Omental fat pad (tissue), 4 donors: ENCODE measurements at places on chromosomes 3 and 15. TPM values are rescaled to one million over a fixed set of nuclear protein-coding genes. Genes with fewer than 3 reads are reported as not detected.

DNA sequence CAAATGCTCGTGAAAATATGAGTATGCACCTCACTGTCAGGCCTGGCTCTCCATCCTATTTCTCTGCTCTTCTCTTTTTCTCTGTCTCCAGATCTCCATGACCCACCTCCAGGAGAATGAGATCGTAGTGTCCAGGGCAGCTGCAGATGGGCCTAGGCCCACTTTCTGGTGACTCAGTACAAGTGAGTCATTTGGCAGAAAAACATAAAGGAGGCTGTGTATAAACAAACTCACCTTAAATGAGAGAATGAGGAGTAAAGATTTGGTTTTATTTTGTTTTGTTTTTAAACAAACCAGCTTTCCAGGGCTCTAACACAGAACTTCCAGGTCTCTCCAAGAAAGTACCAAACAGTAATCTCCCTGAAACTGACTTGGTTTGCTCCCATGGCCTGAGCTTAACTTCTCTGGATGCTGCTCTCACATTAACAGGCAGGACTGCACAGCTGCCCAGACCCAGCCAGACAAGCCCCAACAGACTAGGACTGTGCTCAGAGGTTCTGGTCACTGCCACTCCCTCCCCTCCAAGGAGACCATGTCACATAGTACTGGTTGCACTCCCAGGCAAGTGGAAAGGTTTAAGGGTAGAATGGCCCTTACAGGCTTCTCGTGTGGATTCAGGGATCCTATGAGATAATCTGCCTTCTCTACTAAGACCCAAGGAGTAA, 1.5 kb upstream of the HEG1 start:
- DNase-seq: no peak

DNA sequence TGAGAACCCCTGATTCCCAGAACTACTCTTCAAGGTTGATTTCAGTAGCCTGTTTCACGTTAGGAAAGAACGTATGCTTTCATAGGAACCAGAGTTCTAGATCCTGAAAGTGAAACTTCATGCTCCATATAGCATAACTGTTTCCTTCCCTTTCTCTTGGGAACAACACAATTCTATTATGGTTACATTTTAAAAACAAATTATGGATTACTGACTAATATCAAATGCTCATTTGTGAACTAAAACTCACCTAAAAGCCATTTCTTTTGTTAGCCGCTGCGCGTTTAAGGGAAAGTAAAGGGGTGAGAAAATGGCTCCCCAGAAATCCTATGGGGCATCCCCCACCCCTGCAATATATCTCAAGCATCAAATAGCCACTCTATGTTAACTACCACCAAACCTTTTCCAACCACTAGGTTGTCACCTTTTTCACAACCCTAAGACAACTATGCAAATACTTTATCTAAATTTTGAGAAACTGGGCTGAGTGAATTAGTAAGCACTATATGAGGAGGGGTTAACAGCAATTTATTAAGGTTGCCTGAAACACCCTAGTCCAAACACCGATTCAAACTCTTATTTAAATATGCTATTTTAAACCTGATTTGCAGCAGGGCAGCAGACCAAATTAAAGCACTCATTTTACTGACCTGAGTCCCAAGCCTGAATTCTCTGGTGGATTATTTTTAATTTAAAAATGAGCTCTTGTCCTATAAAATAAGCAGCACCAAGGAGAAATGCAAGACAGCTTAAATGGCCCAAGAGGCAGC, 2.4 kb downstream of the SIAH2 start:
- no peak for DNase-seq

DNA sequence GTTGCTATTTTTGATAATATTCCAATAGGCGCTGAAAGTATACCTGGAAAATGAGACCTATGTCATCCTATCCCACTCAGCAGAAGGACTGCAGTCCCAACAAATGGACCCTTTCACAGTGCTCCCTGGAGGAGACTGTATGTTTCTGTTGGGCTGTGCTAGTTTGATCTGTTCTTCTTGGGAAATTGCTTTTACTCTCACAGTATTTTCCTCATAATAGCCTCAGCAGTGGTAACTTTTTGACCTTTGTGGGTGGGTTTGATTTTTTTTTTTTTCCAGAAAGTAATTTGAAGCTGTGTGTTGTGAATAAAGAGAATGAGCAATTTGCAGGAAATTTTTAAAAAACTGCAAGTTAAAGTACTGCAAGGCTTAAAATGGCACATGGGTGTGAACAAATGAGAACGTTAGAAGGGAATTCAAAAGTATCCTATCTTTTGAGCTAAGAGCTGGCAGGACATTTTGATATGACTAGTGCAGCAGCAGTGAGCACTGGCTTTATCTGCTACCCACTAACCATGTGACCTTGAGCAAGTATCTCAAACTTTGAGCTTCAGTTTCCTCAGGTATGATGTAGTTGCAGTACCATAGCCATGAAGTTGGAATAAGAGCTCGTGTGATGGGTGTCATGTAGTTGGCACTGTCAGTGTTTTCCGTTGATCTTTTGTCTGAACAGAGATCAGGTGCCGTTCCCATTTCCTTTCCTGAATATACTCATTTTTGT, 118.4 kb downstream of the ATG7 start:
- no peak for DNase-seq

DNA sequence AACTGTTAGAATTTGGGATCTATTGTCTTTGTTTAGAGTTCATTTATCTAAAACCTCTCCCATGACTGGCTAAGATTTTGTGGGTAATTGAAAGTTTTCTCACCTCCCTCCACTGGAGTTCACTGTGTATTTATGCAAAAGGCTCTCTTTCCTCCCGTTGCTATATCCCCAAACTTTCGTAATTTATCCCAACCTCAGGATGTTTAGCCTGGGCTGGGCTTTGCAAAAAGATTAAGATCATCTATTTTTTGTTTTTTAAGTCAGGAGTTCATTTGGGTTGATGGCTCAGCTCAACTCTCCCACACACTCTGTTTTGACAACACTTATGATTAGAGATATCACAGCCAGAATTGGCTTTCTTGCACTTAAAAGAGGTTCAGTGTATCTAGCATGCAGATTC, 27.0 kb downstream of the SUCNR1 start:
- DNase-seq: no peak

DNA sequence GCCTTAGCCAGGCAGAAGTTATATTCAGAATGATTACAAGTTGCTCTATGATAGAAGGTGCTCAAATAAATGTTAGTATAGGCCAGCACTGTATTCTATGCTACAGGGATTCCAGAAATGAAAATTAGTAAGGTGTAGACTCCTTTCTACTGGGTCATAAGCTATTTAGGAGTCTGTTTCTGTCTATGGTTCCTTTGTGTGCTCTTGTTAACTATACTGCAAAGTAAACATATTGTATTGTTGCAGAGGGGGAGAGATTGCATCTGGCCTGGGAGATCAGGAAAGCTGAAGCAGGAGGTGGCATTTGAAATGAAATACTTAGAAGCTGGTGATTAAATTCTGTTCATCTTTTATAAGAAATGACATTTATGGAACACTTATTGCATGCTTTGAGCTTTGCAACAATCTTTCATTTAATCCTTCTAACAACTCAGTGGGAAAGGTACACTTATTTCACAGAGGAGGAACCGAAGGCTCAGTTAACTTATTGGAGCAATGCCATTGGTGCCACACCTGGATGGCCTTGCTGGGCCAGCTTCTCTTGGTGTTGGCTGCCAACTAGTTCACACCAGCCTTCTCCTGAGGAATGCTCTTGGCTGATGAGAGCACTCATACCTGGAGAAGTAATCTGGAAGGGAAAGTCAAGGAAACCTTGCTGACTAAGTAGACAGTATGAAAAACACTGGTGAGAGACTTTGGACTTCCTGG, 39.1 kb downstream of the ABHD5 start:
- DNase-seq: no peak

GRCh38 chr15:65421360-65422215, 1.2 kb downstream of the IGDCC4 start:
- DNase-seq: no peak

- no peak for DNase-seq
Measured at GRCh38 chr3:117798221-117798620, 1088.6 kb downstream of the TUSC7 start.

- no peak for DNase-seq
Measured at GRCh38 chr3:49509028-49509561, 39.0 kb downstream of the DAG1 start.

DNA sequence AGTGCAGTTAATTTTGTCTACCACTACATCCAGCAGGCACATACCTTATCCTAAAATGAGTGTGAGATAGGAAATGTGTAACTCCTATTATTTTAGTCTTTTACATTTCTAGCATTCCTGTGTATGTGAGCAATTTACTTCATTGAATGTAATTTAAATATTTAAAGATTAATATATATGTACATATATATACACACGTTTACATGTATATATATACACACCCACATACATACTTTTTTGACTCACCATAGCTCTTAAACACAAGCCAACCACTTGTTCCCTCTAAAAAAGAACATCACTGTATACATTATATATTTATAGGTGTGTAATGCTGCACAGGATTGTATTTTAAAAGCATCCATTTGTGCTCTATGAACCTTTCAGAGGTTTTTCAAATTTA, 425.6 kb upstream of the NECTIN3 start:
- no peak for DNase-seq

DNA sequence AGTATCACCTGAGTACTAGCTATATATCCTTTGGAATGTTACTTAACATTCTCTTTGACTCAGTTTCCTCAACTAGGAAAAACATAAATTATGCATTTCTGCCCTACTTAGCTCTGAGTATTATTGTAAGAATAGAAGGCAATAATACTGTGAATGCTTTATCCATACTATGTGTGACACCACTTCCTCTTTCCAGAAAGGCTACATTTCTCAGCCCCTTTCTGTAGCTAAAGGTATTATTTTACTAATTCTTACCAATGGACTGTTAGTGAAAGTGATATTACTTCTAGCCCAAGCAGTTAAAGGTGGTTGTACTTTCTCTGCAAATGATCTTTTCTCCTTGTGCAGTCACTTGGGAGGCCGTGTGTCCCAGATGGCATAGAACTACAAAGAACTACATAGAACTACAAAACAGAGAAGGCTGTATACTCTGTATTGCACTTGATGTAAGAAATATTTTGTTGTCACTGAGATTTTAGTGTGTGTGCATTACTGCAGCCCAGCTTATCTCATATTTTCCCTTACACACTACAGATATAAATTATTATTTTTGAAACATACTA, 35.1 kb downstream of the MYH15 start:
- DNase-seq: no peak

DNA sequence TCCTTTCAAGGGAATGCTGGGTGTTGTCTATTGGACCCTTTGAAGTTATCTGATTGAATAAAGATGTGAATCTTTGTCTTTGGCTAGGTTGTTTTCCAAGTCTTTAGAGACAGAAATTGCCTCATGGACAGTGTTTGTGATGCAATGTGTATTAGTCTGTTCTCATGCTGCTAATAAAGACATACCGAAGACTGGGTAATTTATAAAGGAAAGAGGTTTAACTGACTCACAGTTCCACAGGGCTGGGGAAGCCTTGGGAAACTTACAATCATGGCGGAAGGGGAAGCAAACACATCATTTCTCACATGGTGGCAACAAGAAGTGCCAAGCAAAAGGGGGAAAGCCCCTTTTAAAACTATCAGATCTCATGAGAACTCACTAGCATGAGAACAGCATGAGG, 88.8 kb upstream of the PLXND1 start:
- no peak for DNase-seq

DNA sequence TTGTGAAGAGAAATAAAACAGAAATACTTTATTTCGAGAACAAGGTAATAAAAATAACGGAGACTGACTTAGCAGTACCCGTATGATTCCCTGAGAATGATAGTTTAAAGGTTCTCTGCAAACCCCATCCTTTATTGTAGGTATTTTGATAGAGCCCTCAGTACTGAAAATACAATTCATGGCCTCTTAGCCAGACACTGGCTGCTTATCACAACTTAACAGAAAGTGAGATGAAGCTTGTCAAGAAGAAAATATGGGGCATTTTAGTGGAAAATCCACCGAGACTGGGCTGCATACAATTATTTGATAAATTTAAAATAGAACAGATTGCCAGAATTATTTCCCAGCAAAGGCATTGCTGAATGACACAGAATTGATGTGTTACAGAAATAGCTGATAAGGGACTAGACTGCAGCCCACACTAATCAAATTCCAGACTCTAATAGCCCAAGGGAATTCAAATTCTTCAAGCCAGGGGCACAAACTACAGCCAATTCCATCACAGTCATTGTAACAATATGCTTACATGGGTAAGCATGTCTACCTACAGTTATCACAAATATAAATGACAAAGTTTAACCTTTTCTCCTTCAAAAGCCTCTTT, 521.9 kb downstream of the PLOD2 start:
- DNase-seq: no peak

DNA sequence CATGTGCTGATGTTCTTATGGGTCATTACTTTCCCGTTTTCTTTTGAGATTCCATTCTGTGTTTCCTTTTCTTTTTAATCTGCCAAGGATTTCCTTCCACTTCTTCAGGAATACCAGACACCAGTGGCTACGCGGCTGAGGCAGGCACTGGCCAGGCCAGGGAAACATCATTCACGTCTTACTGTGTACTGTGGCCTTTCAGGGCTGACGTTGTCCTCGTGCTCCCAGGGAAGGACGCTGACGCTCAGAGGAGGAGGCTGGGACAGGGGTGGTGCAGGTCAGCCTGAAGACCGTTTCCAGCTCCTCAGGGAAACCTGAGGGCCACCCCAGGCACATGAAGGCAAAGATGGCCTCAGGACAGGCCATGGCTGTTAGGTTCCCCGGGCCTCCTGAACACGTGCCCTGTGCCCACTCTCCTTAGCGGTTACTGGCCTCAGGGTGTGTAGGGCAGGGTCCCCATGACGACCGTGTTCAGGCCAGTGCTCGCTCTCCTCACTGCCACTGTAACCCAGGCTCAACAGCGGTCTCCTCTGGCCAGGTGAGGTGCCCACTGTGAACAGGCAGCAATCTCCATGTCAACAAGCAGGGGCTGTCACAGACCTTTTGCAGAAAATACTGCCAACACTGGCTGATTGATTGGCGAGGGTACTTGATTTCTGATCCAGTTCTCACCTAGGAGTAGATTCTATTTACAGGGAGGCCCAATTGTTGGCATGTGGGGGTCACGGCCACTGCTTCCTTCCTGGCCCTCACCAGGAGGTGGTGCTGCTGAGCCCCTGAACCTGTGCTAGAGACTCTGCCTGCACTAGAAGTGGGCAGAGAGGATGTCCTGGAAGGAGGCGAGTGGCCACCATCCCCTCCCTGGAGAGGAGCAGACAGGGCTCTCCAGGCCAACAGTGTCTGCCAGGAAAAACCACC, 169.5 kb downstream of the ATP10A start:
- no peak for DNase-seq

- DNase-seq: no peak
Measured at GRCh38 chr15:60126200-60126599, 122.1 kb downstream of the FOXB1 start.

Gene FILIP1L
- 43.2 TPM for total RNA-seq

Gene FETUB
- not detected for total RNA-seq

Gene LRRC31
- not detected for total RNA-seq

Gene RBP2
- not detected for total RNA-seq
